ENCODE measurements at places on chromosomes 4 and X. TPM values are rescaled to one million over a fixed set of nuclear protein-coding genes. Genes with fewer than 3 reads are reported as not detected.

GRCh38 chr4:70680934-70681333 is 7.4 kb upstream of the UTP3 start:
- DNase-seq = no peak

DNA sequence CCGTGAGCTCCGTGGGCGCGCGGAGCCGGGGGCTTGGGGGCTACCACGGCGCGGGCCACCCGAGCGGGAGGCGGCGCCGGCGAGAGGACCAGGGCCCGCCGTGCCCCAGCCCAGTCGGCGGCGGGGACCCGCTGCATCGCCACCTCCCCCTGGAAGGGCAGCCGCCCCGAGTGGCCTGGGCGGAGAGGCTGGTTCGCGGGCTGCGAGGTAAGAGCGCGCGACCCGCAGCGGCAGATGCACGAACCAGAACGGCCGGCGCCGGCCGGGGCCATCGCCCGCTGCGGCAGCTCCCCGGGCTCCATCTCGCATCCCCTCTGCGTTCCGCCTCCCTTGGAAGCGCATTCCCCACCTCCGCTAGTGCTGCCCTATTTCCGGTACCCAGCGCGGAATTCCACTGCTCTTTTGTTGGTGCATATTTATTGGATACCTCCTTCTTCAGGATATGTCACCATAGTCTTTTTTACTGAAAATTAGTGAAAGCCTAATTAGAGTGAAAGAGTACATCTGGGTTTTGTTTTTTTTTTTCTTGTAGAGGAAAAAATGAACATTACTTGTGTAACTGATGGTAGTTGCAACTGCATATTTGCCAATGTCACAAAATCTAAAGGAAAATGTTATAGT is 797 bp downstream of the PKD2 start:
- peak; percentile 84 for DNase-seq

- no peak for DNase-seq
Observed at GRCh38 chr4:176188654-176189053, 6.7 kb downstream of the SPATA4 start.

DNA sequence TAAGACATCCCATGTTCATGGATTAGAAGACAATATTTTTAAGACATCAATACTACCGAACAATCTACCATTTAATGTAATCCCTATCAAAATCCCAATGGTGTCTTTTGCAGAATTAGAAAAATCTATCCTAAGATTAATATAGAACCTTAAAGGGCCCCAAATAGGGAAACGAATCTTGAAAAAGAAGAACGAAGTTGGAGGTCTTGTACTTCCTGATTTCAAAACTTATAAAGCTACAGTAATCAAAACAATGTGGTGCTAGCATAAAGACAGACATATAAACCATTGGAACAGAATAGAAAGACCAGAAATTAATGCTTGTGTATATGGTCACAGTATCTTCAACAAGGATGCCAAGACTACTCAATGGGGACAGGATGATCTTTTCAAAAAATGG is 42.0 kb downstream of the CENPE start:
- no peak for DNase-seq

The ALAS2 gene
- total RNA-seq = 54.2 TPM

DNA sequence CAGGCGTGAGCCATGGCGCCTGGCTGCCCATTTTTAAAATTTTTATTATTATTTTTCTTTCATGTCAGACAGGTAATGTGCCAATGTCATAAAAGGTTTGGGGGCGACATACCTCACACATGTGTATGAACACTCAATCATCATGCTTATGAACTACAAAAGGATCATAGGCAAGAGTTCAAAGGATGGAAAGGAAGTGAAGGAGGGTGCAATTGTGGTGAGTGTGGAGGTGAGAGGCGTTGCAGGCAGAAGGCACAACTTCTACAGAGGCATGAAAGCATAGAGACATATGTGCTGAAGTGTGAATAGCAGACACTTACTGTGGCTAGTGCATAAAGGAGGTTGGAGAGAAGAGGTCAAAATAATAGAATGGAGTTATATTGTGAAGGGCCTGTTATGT is 4.0 kb downstream of the IGFBP7 start:
- no peak for DNase-seq

- no peak for DNase-seq
Observed at GRCh38 chrX:43958529-43958928, 14.7 kb downstream of the NDP start.

DNA sequence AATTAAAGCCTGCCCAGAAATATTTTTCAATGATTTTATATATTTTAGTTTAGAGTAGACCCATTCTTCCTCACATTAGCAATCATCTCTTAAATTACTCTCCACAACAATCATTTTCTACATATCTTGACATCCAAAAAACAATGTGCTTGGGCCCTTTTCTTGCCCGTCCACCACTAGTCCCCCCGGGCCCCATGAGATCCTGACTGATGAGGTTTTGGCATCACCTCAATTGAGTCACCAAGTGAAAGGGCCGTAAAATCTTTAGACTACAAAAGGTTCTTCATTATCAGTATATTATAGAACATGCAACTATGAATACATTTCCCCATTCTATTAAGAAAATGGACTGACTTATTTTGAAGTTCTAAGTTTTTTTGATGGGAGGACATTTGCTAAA is 4.0 kb upstream of the CDKL2 start:
- DNase-seq = no peak

DNA sequence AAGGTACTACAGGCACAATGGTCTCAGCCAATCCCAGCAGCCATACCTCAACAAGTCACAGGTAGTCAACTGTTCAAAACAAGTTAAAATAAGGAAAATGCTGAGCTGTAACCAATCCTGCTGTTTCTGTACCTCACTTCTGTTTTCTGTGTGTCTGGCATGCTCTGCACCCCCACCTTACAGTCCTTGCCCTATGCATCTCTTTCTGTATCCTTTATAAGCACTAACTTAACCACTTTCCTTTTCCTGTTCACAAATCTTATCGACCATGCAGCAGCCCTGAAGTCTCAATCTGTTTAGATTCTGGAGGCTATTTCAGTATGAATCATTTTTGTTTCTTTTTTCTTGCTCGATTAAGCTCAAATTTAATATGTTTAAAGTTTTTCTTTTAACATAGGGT is 12.5 kb upstream of the FAM13A start:
- DNase-seq = no peak

GRCh38 chr4:141642711-141643110 is 6.3 kb downstream of the IL15 start:
- DNase-seq = no peak

The MAGEH1 gene
- total RNA-seq = 18.7 TPM

The GABRE gene
- 21.4 TPM for total RNA-seq

The FGF16 gene
- total RNA-seq = not detected

DNA sequence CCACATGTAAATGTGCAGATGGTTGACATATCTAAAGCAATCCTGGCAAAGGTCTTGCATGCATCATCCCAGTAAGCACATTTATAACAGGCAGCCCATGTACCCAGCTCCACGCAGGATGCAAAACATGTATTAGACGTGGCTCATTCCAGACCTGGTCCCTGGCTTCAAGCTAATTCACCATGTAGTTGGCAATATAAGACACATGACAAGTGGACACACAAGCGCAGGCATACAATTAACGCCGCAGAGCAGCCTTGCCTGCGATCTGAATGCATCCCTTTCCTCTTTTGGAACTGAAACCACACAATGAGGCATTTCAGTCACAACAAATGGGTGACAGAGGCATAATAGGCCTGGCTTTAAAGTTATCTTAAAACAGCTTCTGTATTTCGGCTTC is 114.5 kb upstream of the TRIM2 start:
- no peak for DNase-seq

DNA sequence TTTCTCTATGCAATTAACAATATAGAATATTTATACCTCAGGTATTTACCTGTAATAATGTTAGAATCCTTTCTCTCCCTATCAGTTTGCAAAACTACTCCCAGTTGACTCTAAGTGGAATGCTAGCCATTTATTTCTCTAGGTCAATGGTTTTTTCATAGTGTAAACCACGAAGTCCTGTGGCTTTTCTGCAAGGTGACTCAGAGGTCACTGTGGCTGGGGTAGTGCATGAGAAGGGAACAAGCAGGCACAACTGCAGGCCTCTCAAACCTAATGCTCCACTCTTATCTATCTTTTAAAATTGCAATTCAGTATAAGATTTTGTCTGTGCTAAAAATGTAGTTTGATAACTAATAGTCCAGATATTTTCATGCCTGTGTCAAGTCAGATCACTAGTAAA is 159.4 kb downstream of the ANTXR2 start:
- DNase-seq = no peak

- peak; percentile 85 for DNase-seq
Observed at GRCh38 chr4:54539500-54540029, 118.2 kb upstream of the KIT start.

- DNase-seq = no peak
Observed at GRCh38 chrX:11470250-11470974, 177.2 kb downstream of the AMELX start.

The UGT2B11 gene
- not detected for total RNA-seq

All from spleen (tissue), 13 donors.